IPS DF 6.9 (cell line): ENCODE measurements at places on chromosomes 7 and 10.

DNA sequence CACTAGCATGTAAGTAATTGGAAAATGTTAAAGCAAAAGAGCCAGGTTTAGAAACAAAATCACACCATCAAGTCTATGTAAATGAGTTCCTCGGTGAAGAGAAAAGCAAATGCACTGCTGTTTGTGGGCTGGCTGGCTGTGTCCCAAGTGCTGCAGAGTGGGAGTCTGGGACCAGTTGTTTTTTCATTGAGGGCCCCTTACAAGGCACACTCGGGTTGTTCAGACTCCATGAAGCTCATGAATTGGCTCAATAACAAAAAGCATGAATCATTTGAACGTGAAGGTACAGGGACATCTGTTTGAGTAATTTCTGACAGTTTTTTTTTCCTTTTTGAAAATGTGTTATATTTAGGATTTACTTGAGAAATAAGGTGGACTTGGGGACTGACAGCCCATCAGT lies 28.0 kb downstream of the GRK5 start:
- H3K4me3 ChIP-seq = no peak overlapping the region
- H3K27me3 ChIP-seq = no peaks in the 10 kb centered on the region
- no peak for DNase-seq
- H3K27ac ChIP-seq = no peak overlapping the region

DNA sequence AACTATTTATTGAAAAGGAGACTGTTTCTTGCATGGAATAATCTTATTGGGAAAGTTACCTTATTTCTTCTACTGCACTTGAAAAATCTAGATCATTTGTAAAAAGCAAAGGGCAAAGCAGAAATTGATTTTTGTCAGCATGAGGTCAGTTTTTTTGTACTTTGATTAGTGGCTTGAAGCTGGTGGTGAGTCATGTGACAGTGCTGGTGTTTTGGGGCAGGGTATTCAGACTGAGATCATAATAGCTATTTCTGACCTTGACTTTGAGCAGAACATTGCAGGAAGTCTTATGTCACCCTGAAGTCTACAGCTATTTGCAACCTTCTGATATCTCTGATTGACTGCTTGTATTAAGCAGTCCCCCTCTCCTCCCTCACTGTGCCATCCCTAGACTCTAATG lies 66.3 kb upstream of the SORCS3 start:
- no peaks in the 10 kb centered on the region for H3K4me1 ChIP-seq
- H3K4me3 ChIP-seq = no peak overlapping the region
- no peak overlapping the region for H3K27ac ChIP-seq
- no peak for DNase-seq
- no peaks in the 10 kb centered on the region for H3K27me3 ChIP-seq

GRCh38 chr10:28586176-28586575 lies 53.3 kb downstream of the WAC start:
- no peak overlapping the region for H3K4me3 ChIP-seq
- DNase-seq = no peak
- H3K36me3 ChIP-seq = peaks cover 9% of the 10 kb centered on the region; the same call in 1 of the 2 replicates
- peaks cover 1% of the 10 kb centered on the region; the same call in 1 of the 2 replicates for H3K4me1 ChIP-seq
- no peak overlapping the region for H3K27ac ChIP-seq

DNA sequence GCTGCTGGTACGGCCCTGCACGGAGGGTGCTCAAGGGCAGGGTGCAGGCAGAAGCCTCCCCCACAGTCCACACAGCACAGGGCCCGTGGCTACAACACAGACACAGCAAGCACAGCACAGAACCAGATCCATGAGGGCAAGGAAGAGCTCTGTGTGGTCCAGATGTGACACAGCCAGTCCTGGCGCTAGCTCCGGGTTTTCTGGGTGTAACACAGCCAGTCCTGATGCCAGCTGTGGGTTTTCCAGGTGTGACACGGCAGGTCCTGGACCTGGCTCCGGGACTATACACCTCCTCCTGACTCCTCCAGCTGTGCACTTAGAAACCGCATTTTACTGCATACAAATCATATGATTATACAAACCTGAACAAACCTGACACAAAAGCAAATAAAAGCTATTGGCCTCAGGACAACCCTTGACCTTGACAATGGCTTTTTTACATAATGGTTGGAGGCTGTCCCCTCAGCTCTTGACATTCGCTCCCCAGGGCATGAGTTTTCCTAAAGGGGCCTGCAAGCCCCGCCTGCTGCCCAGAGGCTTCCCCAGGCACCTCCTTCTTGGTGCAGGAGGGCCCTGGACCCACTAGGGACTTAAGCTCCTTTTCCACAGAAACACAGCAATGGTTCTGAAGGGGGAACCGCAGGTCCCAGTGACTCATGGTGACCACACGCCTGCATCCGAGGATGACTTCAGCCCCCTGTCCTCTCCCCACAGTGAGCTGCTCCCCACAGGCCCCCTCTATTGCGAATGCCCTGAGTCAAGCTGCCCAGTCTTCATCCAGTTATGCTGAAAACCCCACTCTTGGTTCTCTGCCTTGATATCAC lies 209.6 kb downstream of the PTPRN2 start:
- no peak for DNase-seq
- H3K27me3 ChIP-seq = no peaks in the 10 kb centered on the region
- H3K27ac ChIP-seq = no peak overlapping the region
- no peaks in the 10 kb centered on the region for H3K36me3 ChIP-seq
- no peak overlapping the region for H3K4me3 ChIP-seq

DNA sequence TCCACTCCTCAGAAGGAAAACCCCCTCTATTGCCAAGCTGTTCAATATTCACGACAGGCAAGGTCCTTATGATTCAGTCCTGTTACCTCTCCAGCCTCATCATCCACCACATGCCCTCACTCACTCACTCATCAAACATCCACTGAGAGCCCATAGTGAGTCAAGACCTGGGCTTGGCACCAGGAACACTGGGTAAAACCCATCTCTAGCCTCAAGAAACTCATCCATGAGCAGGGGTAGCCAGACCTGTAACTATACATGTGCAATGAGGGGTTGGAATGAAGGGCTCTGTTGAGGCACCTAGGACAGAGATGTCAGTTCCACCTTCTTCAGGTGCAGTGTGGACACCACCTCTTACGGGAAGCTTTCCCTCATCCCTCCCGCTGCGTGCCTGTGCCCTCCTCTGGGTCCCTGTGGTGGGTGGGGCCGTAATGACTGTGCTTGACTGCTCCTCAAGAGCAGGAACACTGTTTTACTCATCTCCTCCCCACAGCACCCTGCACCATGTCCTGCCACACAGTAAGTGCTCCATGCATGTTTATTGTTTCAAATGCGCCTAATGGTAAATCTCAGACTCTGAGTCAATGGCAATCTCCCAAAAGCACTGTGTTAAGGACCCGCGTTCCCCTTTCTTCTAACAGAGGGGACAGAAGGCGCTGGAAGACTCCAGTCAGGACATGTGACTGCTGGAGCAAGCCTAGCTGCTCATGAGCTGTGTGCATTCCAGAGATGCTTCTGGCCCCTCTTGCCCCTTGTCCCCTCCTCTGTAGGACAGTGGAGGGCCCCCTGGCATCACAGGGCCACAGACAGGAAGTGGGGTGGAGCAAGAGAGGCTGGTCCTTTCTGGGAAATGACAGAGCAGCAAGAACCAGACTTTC lies 95.4 kb downstream of the HIPK2 start:
- no peaks in the 10 kb centered on the region for H3K27me3 ChIP-seq
- no peak overlapping the region for H3K4me3 ChIP-seq
- H3K36me3 ChIP-seq = no peaks in the 10 kb centered on the region
- no peak overlapping the region for H3K27ac ChIP-seq
- no peak for DNase-seq

DNA sequence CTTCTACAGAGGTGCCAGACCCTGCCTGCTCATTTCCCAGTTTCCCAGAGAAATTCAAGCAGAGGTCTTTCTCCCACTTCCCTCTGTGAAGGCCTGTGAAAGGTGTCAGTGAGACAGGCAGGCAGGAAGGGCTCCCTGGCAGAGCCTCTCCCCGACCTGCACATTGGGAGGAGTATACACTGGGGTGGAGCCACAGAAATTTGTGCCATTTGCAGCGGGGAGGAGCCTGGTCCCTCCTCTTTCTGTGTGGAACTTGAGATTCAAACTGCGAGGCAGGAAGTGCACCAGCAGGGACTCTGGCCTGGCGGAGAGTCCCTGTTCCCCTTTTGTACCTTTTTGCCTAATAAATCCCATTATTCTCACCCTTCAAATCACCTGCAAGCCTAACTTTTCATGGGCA lies 54.6 kb upstream of the OPN4 start:
- H3K36me3 ChIP-seq = no peaks in the 10 kb centered on the region
- no peak overlapping the region for H3K27ac ChIP-seq
- no peak for DNase-seq
- H3K27me3 ChIP-seq = no peaks in the 10 kb centered on the region
- no peak overlapping the region for H3K4me3 ChIP-seq

DNA sequence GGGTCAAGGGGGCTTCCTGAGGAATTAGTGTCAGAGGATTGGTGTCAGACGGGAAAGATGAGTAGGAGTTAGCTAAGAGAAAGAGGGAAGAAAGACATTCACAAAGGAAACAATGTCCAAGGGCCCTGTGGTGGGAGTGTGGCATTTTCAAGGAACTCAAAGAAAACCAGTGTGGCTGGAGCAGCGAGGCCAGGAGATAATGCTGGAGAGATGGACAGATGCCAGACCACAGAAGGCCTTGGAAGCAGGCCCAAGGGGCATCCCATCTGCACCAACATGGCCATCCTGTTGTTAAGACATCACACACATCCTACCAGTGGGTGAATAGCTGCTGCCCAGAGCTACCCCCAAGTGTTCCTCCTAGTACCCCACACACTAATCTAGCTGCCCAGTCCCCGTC lies 36.1 kb upstream of the CUL1 start:
- no peak overlapping the region for H3K4me3 ChIP-seq
- H3K27ac ChIP-seq = no peak overlapping the region
- no peaks in the 10 kb centered on the region for H3K27me3 ChIP-seq
- H3K4me1 ChIP-seq = no peaks in the 10 kb centered on the region

DNA sequence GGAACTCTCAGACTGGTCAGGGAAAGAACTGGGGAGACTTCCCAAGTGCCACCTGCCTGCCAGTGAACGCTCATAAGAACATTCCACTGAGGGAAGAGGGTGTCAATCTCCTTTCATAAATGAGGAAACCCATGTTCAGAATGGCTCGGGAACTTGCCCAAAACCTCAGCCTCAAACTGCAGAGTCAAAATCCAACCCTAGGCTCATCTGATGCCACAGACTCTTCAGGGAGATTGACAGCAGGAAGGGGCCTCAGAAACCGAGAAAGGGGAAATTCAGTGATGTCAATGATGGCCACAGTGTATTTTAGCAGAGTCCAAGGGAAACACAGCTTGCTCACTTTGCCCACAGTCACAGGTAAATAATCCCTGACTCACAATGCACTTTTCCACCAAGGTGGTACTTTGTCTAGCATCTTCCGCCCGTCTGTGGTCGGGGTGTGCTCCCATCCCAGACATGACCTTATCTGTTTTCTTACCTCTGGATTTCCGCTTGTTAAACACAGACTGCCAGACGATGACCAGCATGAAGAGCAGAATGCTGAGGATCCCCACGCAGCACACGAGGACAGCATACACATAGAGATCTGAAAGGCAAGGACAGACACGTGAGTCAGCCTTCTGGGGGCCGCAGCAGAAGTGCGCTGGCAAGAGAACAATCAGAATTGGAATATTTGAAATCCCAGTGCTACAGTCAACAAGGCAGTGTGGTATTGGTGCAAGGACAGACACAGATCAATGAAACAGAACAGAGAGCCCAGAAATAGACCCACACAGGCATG lies 38.4 kb downstream of the VSTM4 start:
- no peak overlapping the region for H3K27ac ChIP-seq
- H3K27me3 ChIP-seq = no peaks in the 10 kb centered on the region
- no peaks in the 10 kb centered on the region for H3K36me3 ChIP-seq
